ENCODE measurements at places on chromosomes 11 and 22. TPM values are rescaled to one million over a fixed set of nuclear protein-coding genes. Genes with fewer than 3 reads are reported as not detected.

Gene KCNQ1OT1
- total RNA-seq, result 0.35 TPM

- no peak for DNase-seq
Measured at GRCh38 chr22:40270748-40271373, 75.4 kb upstream of the ADSL start.

DNA sequence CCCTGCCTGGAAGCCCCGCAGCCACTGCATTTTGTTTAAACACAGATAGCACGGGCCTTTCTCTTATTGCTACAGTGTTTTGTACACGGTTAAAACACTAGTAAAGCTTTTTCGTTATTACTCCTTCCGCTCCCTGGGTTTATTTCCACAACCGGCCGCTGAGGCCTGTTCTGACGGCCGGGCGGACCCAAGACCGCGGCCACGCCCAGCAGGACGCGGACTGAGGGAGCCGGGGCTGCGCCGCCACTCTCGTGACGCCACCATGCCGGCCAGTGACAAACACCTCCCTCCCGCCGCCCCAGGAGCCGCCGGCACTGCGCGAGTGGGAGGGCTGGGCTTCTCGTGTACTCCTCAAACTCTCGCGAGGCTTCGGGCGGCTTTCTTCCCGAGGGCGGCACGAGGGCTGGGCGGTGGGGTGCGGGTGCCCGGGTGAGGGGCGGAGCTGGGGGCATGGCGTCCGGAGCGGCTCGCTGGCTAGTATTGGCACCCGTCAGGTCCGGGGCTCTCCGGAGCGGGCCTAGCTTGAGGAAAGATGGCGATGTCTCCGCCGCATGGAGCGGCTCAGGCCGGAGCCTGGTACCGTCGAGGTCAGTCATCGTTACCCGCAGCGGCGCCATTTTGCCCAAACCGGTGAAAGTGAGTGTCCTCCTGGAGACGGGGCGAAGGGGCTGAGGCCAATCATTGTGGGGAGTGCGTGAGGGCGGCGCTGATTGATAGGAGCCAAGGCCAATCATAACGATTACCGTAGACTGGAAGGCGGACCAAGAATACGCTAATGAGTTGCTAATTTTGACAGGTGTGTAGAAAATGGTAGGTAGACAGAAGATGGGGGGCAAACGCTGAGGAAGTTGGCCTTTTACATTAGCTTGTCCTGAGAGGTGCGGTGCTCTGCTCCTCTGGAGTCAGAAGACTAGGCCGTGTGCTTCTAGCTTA lies at the start of gene SMDT1:
SMDT1 (plus strand) TSS at position 382 of the 933 bp plus-strand sequence; CDS start at position 451, 69 bp downstream.
- peak; percentile 100 for DNase-seq

GRCh38 chr22:47592791-47593190 lies 830.3 kb downstream of the TBC1D22A start:
- no peak for DNase-seq

- no peak for DNase-seq
Measured at GRCh38 chr22:35437049-35437448, 37.1 kb downstream of the MCM5 start.

DNA sequence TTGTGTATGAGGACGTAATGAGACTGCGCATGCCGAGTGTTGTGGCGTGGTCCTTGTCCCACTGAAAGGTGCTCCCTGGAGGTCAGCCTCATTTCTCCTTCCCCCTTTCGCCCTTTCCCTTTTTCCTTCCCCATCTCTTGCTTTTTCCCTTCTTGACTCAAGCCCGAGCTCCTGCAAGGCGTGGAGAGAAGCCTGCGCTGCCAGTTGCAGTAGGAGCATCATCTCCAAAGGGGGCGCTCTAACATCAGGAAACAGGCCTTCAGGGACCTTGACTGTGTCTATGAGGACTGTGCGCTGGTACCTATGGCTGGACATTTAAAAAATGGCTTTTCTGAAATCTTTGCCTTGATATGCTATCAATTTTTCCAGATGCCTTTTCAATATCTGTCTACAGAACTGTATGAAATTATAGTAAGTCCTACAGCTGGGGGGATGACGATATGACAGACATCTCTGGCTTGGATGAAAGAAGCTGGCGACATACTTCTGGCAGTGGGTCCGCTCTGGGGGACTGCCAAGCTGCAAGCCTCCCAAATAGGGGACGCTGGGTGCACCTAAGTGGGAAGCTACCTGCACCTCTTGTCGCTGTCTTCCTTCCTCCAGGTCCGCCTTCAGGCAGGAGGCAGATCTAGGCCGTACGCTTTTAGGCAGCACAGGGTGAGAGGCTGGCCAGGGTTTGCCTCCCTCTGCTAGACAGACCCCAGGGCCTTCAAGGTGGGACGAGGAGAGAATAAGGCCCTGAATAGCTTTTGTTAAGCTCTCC lies 96.5 kb downstream of the NXPE2 start:
- no peak for DNase-seq

GRCh38 chr11:64086258-64087123 lies 50.8 kb downstream of the FLRT1 start:
- peak; percentile 61 for DNase-seq

Gene OR8D4
- not detected for total RNA-seq

Gene BRD1
- total RNA-seq, result 15.9 TPM

DNA sequence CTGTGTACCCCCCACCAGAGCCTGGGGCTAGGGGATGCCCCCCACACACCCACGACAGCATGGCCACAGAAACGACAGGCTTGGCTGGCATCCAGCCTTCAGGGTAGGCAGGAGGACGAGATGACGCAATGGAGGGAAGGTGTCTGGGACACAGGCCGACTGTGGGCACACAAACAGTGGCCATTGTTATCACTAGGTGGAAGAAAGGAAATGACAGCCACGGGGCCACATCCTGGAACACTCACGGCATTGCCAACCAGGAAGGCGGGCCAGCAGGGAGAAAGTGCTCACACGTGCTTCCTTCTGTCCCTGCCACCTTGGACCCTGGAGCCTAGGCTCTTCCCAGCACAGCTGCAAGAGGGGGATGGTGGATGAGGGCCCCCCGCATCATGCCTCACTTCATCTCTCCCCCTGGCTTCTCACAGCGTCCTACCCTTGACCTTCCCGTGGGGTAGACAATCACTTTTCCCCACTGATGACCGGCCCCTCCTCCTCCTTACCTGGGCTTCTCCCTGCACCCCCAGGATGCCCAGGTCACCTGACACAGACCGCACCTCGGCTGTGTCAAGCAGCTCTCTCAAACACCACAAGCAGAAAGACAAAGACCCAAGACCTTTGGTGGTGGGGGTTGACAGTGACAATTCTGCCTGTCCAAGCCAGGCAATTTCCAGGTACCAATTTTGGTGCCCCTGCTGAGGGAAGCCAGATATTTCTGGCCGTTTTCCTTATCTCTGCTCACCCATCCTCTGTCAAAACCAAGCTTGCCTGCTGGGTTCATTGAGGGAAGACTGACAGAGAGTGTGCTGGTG lies 8.6 kb downstream of the PLA2G6 start:
- DNase-seq, result peak; percentile 81

Gene PARVG
- 3.5 TPM for total RNA-seq

DNA sequence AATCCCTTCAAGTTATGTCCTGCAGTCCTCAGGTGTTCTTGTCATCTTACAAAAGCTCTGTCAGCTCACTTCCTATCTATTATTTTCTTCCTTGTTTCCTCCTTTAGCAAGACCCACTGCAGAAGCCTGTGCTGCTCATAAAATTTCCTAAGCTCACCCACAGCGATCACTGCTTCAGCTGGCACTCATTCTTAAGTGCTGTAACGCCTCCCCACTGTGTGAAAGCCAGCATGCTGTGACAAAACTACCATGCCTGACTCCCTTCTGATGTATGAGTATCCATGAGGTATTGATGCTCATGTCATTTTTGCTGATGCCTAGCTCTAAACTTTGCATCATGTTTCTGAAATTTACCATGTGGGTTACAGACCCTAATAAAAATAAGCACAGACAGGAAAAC lies 41.5 kb upstream of the CNTN5 start:
- no peak for DNase-seq

DNA sequence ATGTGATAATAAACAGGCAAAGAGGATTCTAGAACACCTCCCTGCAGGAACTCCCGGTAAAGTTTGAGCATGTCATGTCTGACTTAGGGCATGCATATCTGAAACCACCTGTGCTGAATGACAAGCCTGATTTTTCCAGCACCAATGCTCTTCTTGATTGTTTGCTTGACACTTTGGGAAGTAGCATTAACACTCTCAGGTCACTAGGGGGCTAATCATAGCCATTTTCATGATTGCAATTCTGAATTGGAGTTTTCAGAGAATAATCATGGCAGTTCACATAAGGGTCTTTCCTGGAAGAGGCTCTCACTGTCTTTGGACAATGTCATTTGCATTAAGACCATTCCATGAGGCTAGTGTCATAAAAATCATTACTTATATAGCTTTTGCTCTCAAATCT lies 234.4 kb upstream of the MTNR1B start:
- DNase-seq, result no peak

DNA sequence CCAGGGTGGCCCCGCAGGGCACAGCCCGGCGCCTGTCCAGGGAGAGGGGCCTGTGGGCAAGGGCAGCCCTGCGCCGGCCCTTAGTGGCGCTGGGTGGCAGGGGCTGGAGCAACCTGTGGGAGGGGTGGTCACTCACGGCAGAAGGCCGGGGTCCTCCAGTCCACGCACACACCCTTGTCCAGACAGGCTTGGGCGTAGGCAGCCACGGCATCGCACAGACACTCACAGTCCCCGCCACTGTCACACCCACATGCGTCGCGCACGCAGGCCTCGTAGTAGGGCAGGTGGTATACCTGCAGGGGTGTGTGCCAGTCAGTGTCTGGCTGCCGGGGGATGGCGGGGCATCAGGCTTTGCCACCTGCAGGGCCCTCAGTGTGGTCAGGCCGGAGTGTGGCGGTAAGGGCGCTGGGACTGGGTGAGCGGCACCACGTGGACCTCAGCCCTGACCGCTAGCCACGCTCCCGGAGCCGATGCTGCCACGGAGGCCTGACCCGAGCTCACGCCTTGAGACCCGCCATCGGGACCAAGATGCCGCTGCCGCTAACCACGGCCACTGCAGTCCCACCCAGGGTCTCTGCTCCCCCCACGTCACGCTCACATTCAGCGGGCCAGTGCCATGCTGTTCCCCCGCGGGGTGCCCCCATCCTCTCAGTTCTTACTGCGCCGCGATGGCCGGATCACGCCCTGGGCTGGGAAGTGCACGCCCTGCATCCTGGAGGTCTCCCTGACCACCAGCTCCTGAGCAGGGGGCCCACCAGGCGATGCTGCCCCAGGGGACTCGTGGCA lies 12.5 kb downstream of the MUC6 start:
- no peak for DNase-seq

Gene WT1
- total RNA-seq, result 2.3 TPM

DNA sequence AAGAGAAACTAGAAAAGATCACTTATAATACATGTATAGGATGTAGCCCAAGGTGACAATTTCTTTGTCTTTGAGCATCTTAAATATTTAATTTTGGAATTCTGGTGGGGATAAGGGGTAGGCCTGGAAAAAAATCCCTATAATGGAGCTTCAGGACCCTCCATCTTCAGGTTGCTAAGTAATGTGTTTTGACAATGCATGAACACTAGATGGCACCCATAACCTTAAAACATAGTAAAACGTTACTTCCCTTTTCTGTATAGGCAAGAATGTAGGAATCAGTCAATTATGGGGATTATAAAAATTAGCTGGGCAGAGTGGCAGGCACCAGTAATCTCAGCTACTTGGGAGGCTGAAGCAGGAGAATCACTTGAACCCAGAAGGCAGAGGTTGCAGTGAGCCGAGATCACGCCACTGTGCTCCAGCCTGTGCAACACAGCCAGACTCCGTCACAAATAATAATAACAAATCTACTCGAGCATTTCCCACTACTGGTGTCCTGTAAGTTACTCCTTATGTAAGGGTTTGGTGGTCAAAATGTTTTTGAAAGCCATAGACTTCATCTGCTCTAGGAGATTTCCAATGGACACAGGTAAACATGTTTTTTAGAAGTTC lies 541.9 kb upstream of the CCDC90B start:
- DNase-seq, result no peak

Gene CCDC87
- total RNA-seq, result 0.24 TPM

Gene TMEM134
- total RNA-seq, result 82.9 TPM

DNA sequence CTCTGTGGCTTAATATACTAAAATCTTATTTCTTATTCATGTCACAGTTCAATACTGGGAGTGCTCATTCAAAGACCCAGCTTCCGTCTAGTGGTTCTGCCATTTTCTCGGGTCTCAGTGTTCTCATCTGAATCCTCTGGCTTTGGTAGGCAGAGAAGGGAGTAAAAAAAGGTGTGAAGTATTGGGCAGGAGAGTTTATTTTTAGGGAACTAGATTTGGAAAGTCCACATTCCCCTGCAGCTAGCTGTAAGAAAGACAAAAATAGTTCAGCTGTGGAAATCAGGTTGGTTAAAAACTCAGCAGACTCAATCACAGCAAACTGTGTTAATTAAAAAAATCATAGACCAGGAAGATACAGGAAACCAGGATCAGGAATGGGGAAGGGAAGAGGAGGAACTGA lies 4.1 kb upstream of the LYVE1 start:
- DNase-seq, result no peak

All from Right ventricle myocardium superior (tissue), 1 donor.